ENCODE measurements at places on chromosomes 1 and 21.
A peak's percentile ranks its signal among the peaks of the same experiment; 100 is the strongest.

GRCh38 chr21:45432575-45433255 is 27.8 kb downstream of the COL18A1 start:
- DNase-seq, result no peak

DNA sequence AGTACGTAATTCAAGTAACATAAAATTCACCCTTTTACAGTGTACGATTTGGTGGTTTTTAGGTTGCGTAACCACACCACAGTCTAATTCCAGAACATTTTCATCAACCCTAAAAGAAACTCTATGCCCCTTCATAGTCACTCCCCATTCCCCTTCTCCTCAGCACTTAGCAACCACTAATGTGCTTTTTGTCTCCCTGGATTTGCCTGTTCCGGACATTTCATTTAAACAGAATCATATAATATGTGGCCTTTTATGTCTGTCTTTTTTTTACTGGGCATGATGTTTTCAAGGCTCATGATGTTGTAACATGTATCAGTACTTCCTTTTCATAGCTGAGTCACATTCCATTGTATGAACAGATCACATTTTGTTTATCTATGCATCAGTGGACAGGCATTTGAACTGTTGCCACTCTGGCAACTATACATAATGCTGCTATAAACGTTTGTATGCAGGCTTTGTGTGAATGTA is 20.8 kb downstream of the OBSCN start:
- peak; percentile 79 for DNase-seq

DNA sequence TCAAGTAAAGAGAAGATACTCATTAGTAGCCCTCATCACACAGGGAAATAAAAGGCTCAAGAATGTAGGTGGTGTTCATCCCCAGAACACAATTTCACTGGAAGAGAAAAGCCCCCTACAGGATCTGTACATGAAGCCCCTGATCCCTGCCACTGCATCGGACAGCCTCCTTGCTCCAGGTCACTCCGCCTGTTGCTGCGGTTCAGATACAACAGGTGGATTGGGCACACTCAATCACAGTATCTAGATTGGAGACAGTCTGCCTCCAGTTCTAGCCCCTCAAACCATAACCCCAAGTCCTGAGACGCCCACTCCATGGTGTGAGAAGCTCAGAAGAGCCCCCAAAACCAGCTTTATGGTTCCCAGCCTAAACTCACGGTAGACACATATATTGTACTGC is 1.1 kb downstream of the SLAMF9 start:
- no peak for DNase-seq

- DNase-seq, result no peak
Observed at GRCh38 chr1:219812086-219812485, 116.3 kb downstream of the SLC30A10 start.

DNA sequence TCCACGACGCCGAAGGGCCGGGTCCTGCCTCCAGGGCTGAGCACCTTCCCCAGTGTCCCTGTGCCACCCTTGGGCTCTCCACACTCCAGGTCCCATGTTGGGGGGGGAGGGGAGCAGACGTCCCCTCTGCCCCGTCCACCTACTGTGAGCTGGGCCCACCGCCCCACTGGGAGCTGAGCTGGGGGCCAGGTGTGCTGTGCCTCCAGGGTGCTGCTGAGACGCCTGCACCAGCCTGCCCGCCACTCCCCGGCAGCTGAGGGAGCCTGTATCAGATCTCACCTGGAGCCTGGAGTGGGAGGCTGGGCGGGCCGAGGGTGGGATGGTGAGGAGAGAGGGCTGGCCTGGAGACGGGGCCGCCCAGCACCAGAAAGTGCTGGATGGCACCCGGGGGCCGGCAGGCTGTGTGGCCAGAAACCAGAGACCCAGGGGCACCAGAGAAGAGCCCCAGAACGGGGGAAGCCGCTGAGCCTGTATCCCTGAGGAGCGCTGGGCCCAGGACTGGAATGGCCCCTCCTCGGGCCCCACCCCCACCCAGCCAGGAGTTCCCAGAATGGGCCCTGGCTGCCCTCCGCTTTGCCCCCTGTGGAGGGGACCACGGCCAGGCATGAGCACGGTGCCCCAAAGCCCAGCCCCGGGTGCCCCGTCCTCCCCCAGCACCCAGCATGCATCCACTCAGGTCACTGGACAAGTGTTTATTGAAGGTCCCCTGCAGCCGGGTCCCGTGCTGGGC is 3.4 kb downstream of the TNFRSF18 start:
- no peak for DNase-seq

- no peak for DNase-seq
Observed at GRCh38 chr1:160823296-160823695, 27.3 kb downstream of the LY9 start.

DNA sequence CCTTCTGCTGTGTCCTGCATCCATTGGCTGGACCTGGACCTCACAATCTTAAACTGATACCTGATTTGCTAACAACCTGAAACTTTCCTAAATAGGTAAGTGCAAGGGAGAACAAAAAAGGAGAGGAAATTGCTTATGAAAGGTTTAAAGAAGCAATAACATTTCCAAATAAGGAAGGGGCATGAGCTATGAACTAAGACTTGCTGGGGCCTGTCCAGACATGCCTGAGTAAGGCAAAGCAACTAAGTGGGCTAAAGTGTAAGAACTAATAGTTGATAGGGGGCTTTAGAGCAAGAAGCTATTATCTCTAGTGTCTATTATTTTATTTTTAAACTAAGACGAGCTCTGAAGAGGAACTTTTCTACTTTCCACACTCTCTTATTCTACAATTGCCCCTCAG is 11.6 kb downstream of the JMJD4 start:
- DNase-seq, result no peak

DNA sequence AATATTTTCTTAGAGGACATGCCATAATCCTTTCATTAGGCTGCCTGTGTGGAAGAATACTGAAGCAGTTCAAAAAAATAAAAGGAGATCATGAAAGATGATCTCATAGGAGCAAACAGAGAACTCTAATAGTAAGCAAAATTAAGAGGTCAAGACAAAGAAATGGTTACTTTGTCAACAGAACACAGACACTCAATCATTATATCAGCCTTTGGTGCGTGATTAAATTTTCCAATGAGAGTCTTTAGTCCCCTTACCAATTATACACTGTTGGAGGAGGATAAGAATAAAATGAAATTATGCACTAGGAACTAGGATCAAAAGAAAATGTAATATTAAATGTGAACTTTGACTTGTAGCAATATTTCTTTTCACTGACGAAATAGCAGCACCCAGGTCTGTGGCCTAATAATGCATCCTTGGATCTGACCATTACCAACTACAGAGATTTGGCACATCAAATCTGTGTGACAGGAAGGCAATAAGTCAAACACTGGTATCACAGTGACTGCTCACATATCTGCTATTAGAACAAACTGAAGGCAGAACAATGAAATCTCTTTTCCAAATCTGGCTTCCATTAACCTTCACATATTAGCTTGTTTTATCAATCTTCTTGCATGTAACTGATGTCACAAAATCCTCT is 1812.9 kb downstream of the PLA2G4A start:
- no peak for DNase-seq

- DNase-seq, result no peak
Observed at GRCh38 chr1:38068220-38068979, 21.8 kb upstream of the POU3F1 start.

DNA sequence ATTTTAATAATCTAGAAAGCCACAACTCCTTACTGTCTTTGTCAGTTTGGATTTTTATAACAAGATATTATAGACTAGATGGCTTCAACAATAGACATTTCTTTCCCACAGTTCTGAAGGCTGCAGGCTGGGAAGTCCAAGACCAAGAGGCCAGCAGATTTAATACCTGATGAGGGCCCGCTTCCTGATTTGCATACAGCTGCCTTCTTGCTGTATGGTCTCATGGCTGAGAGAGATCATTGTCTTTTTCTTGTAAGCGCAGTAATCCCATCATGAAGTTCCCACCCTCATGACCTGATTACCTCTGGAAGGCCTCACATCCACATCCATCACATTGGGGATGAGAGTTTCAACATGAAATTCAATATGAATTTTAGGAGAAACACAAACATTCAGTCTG is 9.8 kb downstream of the RPS6KC1 start:
- DNase-seq, result no peak

GRCh38 chr1:237012788-237013383 is 8.6 kb upstream of the MT1HL1 start:
- no peak for DNase-seq

- no peak for DNase-seq
Observed at GRCh38 chr1:67013573-67013972, 40.4 kb downstream of the SLC35D1 start.

- no peak for DNase-seq
Observed at GRCh38 chr1:39230261-39231190, 26.0 kb downstream of the MACF1 start.

DNA sequence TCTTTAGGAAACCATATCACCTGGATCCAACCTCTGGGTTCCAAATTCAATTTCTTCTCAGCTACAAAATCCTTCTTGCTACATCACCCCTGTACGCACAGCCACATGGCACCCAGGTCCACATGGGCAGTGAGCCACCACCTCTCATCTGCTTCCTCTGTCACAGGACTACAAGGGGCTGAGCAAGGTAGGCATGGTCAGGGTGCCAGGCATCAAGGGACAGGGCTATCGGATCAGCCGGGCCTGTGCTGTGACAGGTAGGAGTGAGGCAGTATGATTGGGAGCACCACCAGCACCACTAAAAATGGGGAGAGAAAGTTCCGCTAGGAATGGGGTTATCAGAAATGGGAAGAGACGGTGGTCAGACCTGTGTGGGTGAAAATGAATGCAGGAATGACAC is 29.4 kb downstream of the S100A6 start:
- DNase-seq, result no peak

- no peak for DNase-seq
Observed at GRCh38 chr1:30715216-30715615, 8.2 kb downstream of the MATN1 start.

GRCh38 chr1:7975212-7975865 is 13.8 kb downstream of the PARK7 start:
- no peak for DNase-seq

GRCh38 chr1:185663332-185663731 is 70.9 kb upstream of the HMCN1 start:
- no peak for DNase-seq

- no peak for DNase-seq
Observed at GRCh38 chr1:214328770-214329469, 48.0 kb downstream of the SMYD2 start.

DNA sequence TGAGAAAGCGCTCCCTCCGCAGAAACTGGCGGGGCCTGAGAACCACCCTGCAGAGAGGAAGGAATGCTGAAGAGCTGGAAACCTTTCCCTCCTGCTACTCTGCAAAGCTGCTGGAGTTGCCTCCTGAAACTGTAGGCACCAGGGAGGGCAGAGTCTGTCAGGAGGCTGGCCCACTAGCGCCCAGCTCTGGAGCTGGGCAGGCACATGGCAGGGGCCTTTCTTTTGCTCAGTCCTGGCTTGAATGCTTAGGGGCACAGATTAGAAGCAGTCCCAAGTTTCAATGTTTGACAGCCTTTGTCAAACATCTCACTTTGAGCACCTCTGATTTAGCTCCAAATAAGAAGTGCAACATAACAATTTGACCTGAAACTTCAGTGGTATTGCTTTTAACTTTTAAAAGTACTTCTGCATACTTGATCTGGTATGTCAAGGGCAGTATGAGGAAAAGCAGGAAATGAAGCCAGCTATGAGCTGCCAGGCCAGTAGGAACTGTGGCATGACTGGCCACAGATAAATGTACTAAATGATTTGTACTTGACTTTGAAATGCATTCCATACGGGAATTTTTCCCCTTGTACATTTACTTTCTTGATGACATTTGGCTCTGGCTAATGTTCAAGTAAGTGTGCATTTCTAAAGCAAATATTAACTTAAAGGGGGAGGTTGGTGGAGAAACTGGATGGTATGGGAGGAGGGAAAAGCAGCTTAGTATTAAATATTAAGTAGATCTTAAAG is 7.2 kb downstream of the C1orf116 start:
- DNase-seq, result no peak

GRCh38 chr1:80445033-80445432 is 1355.7 kb upstream of the ADGRL2 start:
- no peak for DNase-seq

- DNase-seq, result no peak
Observed at GRCh38 chr1:202662081-202662480, 48.2 kb downstream of the SYT2 start.

GRCh38 chr1:201504799-201505502 is 2.0 kb downstream of the CSRP1 start:
- no peak for DNase-seq

DNA sequence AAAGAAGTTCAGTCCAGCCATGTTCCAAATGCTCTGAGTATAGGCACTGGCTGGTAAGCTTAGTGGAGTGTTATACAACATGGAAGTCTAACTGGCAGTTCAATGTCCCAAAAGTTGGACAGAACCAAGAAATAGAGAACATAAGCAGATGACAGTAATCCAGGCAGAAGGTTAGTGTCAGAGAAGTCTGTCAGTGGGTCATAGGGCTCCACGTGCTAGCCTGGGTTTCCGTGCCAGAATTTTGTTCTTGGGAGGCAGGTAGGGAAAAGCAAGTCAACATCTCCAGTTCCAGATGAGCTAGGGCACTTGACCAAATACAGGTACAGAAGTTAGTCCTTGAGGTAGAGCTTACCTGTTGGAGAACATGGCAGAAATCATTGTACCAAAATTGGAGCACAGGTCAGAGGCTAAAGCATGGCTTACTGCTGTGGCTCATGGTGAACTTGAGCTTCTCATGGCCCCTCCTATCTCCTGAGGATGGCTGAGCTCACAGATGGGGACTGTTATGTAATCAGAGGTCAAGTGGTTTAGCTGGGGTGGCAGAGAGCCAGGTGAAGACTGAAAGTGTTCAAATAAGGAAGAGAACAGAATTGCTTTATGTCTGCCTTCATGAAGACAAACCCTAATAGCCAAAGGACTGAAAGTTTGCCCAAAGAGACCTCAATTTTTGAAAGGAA is 170.8 kb downstream of the NFIA start:
- no peak for DNase-seq

DNA sequence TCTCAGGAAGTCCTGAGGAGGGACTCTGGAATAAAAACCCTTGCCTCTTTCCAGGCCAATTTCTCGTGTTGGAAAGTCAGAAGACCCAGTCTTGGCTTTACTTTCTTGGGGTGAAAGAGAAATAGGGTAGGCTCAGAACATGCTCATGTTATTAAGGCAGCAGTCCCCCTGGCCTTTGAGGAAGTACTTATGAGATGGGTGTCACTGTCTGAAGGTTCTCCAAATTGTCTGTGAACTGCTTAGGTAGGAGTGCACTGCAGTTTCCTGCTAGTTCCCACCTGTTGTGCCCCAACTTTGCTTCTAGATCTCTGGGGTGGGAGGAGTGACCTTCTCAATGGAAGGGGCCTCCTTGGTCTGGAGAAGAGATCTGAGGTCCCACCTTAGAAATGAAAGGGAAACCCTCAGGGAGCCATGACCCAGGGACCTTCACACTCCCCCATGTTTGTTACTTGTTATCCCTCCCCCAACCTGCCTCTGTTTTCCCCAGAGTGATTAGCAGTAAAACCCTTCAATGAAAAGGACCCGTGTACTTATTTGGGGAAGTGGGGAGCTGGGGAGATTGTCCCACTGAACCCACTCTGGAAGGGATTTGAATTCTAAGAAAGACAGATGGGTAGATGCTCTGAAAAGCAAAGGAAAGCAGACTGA is 5.7 kb downstream of the ZNF691 start:
- DNase-seq, result no peak

All from BJ (cell line).